Endodermal cell (in vitro differentiated cells): ENCODE measurements at places on chromosomes 2 and 18. TPM values are rescaled to one million over a fixed set of nuclear protein-coding genes. Genes with fewer than 3 reads are reported as not detected.

HRH4 gene
- total RNA-seq: not detected in 2 replicates

DNA sequence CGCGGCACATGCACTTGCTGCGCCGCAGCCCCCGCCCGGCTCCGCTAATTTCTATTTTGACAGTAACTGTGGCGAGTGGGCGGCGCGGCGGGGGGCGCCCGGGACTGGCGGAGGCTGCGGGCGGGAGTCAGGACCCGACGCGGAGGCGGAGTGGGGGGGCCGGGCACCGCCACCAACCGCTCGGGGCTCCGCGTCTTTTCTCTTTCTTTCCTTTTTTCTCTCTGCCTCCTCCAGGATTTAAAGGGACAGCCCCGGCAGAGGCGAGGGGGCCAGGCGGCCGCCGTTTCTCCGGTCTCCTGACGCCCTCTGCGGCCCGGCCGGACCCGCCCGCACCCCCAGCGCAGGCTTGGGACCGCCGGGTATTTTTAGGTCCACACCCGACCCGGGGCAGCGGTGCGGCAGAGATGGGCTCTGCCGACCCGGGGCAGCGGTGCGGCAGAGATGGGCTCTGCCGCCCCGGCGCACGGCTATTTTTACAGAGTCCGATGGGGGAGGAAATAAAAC, 460 bp upstream of the ZBTB7C start:
- DNase-seq: peak; percentile 80

DNA sequence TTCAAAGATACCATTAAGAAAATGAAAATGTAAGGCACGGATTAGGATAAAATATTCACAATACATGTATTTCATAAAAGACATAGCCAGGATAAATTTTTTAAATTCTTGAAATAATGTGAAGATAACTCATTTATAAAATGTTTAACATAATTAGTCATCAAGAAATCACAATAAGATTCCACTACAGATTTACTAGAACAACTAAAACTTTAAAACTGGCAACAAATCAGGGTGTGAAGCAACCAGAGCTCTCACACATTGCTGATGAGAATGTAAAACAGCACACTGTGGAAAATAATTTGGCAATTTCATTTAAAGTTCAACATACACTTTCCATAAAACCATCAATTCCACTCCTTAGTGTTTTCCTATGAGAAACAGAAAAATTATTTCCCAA, 89.6 kb upstream of the UBE2E3 start:
- DNase-seq: no peak

- no peak for DNase-seq
Observed at GRCh38 chr2:120606280-120606679, 129.4 kb upstream of the GLI2 start.

DNA sequence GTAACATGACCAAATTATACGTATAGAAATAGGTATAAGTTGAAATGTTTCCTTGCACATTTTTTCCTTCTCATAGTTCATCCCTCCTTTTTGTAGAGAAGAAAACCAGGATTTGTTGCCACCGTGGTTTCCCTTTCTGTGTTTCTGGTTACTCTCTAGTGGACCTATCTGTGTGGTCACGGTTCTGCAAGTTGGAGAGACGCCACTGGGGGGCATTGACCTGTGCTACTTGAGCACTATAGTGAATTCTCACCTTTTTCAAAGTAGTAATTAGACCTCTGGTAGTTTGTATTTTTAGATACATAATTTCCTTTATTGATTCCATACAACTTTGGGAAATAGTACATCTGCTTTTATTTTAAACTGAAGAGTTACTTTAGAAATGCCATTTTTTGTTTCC, 444.8 kb downstream of the PTPRM start:
- DNase-seq: peak; percentile 69

- DNase-seq: no peak
Observed at GRCh38 chr2:204251158-204251997, 293.9 kb upstream of the PARD3B start.

POTEJ gene
- total RNA-seq: not detected in 3 replicates

- DNase-seq: no peak
Observed at GRCh38 chr2:144694456-144694855, 174.5 kb upstream of the ZEB2 start.

GRCh38 chr2:109582928-109583895, 30.6 kb downstream of the SEPTIN10 start:
- no peak for DNase-seq

DNA sequence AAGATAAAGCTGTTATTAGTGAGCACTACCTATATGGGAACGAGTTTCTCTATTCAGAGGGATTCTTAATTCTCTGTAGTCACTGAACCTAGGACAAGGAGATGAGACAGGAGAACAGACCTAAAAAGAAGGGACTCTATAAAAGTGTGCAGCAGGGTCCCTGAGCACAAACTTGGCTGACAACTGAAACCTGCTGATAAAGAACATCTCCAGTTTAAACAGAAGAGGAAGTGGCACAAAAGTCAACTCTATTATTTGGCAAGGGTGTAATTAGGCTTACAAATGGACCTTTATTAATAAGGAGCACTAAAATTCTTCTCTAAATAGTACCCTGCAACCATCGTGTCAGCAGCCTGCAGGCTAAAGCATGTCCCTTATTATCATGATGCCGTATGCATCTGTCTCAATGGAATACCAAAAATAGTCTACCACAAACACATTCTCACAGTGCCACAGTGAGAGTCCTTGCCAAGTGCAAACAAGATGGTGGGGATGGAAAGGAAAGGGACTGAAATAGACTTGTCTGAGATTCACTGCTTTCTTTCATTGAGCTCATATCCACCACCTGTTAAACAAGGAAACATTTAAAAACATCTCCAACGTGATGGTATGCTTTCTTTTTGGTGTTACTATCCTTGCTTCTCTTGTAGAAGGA, 260.2 kb downstream of the INSIG2 start:
- no peak for DNase-seq
